ENCODE measurements at places on chromosomes 2 and 18. TPM values are rescaled to one million over a fixed set of nuclear protein-coding genes. Genes with fewer than 3 reads are reported as not detected.

OR6B2 gene
- not detected for total RNA-seq

SNED1 gene
- not detected for total RNA-seq

IL1R2 gene
- 15.5 TPM for total RNA-seq

XIRP2 gene
- total RNA-seq, result not detected

TMEM247 gene
- total RNA-seq, result not detected

KCNK3 gene
- total RNA-seq, result 0.09 TPM

SPEG gene
- total RNA-seq, result 18.6 TPM

C2orf80 gene
- not detected for total RNA-seq

TGFA gene
- total RNA-seq, result 0.32 TPM

RAB27B gene
- total RNA-seq, result 0.42 TPM

IMPACT gene
- total RNA-seq, result 20.6 TPM

MAPRE2 gene
- 9.3 TPM for total RNA-seq

CROCC2 gene
- not detected for total RNA-seq

UGT1A8 gene
- 0.50 TPM for total RNA-seq

AFF3 gene
- total RNA-seq, result 0.19 TPM

CNDP1 gene
- not detected for total RNA-seq

HDHD2 gene
- 14.7 TPM for total RNA-seq

EVA1A gene
- 0.53 TPM for total RNA-seq

FAP gene
- total RNA-seq, result not detected

KCNF1 gene
- total RNA-seq, result 0.29 TPM

SALL3 gene
- not detected for total RNA-seq

CNOT9 gene
- total RNA-seq, result 59.9 TPM

SERPINB10 gene
- total RNA-seq, result not detected

MRPL53 gene
- total RNA-seq, result 88.4 TPM

IL1F10 gene
- total RNA-seq, result not detected

MAP3K19 gene
- not detected for total RNA-seq

CSRNP3 gene
- 1.2 TPM for total RNA-seq

CCDC74B gene
- total RNA-seq, result 1.6 TPM

IHH gene
- total RNA-seq, result 22.6 TPM

RGPD4 gene
- not detected for total RNA-seq

REG3A gene
- total RNA-seq, result 0.45 TPM

APOB gene
- total RNA-seq, result 234 TPM

CFAP65 gene
- 0.34 TPM for total RNA-seq

SLC5A7 gene
- total RNA-seq, result not detected

SERPINB7 gene
- total RNA-seq, result not detected

HAAO gene
- total RNA-seq, result 44.1 TPM

SCN1A gene
- total RNA-seq, result not detected

EPC2 gene
- 27.7 TPM for total RNA-seq

CCL20 gene
- 3.5 TPM for total RNA-seq

SH3BP4 gene
- total RNA-seq, result 29.9 TPM

Measured in Caco-2 (cell line).